HEK293T (cell line): ENCODE measurements at places on chromosomes 2 and 18.

DNA sequence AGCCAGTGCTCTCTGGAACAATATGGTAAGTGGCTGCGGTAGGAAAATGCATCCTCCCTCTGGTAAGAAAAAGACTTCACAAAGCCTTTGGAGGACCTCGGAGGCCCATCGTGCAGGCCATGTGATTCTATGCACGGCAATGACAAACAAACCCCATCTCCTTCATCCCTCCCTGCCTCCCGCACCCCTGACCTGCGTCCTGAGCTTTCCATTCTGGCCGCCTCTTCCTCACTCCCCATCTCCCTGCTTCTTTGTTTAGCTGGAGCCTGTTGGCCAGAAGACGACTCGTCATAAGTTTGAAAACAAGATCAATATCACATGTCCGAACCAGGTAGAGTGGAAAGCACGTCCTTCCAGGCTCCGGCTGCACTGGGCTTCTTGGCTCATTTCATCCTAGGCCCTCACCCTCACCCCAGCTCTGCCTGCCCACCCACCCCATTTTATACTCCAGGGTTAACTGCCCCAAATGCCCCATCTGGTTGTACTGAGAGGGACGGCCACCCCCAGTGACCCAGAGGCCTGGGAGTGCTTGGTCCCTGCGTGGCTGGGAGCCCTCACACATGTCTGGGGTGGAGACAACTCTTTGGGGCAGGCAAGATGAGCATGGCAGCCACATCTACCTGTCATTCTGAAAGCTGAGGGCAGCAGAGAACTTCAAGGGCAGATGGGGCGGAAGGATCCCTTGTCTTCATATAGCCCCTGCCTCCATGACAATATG is 94.0 kb downstream of the PLB1 start:
- DNase-seq, result no peak

DNA sequence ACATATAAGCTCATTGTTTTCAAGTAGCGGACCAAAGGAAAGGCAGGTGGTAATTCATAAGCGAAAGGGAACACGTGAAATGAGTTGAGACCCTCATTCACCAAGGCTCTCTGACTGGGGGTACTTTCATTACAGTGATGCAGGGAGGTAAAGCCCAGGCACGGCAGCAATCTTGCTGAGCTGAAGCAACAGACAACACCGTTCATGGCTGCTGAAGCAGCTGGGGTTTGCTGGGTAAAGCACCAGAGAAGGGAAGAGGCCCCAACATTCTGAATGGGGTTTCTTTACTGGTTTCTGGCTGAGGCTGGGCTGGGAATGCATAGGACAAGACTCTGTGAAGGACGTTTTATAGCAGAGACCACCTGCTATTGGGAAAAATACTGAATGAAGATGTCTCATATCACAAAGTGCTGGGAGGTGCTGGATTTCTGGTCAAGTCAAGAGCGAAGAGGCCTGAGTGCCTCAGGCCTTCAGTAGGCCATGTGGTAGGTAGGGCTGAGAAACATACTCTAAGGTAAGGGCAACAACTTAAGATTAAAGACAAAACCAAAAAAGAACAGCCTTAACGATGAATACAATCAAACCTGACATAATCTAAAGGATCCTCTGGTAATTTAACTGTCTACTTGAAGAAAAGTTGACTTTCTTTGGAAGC is 324.7 kb upstream of the PIK3C3 start:
- DNase-seq, result no peak

DNA sequence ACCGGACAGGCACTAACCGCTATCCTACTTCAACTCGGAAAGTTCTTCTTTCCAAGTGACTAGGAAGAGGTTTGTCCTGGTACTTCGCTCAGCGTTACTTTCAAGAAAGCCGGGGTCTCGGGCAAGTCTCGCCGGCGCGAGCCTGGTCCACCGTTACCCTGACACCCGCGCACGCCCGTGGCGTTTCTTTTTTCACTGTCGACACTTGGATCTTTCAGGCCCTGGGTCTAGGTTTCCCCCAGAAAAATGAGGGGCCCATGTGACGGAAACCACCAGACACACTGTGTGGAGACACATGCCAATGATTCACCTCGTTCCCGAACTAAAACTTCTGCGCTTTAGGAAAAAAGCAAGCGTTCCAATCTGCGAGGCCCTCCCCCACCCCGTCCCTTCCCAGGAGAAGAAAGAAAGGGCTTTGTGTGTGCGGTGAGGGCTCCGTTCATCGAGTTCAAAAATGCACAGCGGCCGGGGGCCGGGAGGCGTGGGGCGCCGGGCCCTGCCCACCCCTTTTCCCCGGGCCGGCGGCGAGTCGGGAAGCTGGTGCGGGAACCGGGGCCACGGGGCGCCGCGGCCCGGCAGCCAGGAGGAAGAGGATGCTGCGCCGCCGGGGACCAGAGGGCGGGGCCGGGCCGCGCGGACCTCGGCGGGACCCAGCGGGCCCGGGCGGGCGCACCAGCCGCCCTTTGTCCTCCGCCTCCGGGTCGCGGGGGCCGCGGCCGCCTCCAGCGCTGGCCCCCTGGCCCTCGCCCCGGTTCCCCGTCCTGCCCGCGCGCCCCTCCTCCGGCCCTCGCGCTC is 2.6 kb downstream of the ZNF521 start:
- peak; percentile 45 for DNase-seq

DNA sequence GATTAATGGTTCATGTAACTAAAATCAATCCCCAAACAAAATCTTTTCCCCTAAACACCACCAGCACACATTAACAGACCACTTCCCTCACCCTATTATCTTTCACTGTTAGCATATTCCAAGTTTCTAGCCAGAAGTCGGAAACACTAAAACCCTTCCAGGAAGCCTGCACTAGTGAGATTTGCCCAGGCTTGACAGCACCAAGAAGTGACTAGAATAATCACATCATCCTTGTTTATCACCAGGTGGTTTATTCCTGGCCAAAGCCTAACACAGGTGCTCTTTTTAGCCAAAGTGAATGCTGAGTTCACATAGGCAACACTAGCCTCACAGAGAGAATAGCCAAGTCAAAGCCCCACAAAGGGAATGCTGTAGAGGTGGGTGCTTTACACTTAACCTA is 221.2 kb upstream of the HNRNPA3 start:
- DNase-seq, result no peak

DNA sequence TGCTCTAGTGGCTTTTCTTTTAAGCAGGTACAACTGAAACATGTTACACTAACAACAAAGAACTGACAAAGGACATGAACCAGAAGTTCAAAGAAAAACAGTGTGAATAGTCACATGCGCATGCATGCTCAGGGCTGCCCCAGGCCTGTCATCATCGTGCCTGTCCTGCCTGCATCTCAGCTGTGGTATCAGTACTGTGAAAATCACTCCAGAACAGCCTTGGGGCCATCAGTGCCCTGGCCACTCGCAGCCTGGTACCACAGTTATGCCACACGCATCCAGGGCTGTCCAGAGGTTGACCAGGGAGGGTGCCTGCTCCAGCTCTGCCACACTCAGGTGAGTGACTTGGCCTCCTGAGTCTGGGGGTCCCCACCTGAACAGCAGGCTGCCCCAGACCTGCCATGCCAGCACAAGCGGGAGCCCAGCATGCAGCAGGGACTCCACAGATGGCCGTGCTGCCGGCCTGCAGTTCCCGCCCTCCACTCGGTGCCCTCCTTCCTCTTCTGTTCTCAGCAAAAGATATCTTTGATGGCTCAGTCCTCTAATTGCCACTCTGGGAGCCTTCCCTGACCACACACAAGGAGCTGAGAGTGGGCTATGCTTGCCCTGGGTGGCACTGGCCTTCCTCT is 12.3 kb downstream of the LIMS2 start:
- no peak for DNase-seq

DNA sequence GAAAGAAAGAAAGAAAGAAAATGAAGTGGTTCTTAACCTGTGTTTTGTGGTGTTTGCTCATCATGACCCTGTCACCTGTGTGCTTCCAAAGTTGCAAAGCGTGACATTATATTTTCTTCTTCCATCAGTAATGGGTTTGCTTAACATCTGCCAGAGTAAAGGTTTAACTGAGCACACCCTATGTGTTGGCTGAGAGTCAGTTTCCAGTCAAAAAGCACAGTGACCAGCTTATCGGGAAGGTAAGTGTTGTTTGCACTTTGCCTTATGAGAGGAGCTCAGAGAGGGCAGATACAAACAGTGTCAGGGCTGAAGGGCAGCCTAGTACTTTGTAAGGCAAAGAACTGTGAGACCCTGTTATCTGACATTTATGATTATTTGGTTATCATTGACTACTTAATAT is 406.2 kb upstream of the CWC22 start:
- no peak for DNase-seq

DNA sequence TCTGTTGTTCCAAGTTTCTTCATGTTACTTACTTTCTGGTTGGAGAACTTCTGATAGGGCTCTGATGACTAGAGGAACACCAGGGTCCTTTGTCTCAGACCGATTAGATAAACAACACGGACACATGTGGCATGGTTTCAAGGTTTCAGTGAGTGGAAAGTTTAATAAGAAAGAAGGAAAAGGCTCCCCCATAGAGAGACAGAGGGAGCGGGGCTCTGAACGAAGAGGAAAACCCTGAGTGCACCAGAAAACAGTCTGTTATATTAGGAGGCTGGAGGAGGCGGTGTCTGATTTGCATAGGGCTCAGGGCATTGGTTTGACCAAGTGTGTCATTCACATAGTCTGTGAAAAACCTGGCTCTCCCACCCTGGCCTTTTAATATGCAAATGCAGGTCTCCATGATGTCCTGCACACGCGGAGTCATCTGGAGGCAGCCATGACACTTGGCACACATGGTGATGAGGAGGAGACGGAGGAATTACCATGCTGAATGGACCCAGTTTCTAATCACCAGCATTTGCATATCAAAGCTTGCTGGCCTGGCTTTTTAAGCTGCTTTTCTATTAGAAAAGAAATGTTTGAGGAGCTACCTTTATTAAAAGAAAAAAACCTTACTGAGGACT is 94.2 kb downstream of the PTPN4 start:
- DNase-seq, result no peak

DNA sequence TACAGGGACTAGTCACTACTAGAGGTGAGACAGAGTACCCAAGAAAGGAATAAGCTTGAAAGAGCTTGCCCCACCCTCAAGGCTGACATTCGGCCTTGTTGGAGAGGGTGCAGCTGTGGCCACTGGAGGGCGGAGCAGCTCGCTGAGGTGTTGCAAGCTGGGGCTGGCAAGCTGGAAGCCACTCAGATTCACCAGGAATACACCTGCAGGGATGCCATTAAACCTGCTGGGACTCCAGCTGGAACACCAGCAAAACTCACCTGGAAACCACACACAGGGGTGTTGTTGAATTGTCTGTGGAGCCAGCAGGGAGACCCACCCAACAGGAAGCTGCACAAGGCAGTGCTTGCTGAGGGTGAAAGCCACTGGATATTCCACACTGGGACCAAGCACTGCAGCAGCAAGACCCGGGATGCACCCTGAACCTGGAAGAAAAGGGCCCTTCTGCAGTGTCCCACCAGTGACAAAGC is 26.1 kb downstream of the KCTD18 start:
- peak; percentile 61 for DNase-seq

GRCh38 chr18:21678859-21679258 is 25.7 kb downstream of the ABHD3 start:
- no peak for DNase-seq

DNA sequence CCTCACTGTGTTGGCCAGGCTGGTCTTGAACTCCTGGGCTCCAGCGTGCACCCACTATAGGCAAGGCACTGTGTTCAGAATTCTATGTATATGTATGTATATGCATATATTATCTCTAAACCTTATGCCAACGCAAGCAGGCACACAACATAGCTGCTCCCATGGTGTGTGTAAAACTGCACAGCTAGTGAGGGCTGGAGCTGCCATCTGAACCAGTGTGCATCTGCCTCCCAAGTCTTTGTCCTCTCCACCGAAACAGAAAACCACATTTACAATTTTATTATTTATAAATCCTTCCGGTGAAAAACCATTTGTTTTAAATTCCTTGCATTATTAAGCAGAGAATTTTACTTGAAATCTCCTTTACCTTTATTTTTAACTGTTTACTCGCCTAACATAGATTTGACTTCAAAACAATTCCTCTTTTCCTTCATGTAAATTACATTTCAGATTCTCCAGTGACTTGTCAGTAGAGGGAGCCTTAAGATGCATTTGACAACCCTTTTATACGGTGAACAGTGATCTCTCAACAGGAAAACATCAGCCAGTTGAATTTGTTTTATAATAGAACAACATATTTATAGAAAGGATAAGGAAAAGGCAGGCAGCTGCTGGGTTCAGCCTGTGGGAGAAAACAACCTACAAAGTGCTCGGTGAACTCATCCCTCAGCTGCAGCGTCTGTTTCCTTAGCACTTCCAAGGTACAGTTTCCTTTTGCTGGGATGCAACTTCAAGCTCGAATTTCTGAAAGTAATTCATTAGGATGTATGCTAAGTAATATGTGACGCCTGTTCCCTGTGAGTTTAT is 101.2 kb downstream of the MYT1L start:
- DNase-seq, result no peak

DNA sequence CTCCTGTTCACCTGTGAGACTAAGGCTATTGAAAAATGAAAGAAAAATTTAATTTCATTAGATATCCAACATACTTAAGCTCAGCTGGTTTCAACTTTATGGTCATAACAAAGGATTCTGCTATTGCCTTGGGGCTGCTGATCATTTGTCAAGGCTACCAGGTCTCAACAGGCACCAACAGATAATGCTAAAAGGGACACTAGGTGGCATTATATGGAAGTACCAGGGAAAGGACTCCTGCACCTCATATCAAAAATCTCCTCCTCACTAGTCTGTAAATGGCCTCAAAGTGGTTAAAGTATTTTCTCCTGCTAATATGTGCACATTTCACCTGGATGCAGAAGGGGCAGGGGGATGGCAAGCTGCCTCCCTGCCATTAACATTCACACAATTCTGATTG is 167.9 kb upstream of the REG3A start:
- DNase-seq, result no peak

DNA sequence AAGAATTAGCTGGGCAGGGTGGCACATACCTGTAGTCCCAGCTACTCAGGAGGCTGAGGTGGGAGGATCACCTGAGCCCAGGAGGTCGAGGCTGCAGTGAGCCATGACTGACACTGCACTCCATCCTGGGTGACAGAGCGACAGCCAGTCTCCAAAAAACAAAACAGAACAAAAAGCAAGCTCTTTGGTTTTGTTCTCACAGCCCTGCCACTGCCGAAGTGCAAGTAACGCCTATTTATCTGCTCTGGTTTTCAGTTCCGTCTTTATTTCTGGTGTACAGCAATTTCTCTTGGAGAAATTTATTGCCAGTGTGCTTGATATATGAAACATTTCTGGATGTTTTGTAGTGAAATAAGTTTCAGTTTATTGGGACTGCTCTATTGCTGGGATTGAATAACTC is 61.9 kb downstream of the RAB10 start:
- no peak for DNase-seq

DNA sequence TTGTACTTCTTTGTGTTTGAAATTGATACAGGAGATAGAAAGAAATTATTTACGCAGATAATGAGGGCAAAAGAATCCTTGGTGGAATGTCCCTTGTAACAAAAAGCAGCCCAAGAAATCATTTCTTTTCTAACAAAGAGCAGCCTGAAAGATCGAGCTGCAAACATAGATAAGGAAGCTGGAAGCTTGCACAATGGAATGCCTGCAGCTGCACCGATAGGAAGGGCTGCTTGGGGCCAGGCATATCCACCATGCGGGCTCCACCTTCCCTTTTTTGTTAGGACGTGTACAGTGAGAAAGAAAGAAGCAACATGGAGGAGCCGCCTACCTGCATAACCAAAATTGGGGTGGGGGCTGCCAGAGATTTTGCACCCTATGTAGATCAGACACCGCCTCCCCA is 568.7 kb downstream of the METTL4 start:
- no peak for DNase-seq

- DNase-seq, result peak; percentile 15
These were observed 143.9 kb downstream of the NCK2 start for GRCh38 chr2:105888625-105889024.

GRCh38 chr18:24704946-24705630 is 244.7 kb downstream of the HRH4 start:
- DNase-seq, result no peak
